ENCODE measurements at places on chromosomes 6 and 20.

DNA sequence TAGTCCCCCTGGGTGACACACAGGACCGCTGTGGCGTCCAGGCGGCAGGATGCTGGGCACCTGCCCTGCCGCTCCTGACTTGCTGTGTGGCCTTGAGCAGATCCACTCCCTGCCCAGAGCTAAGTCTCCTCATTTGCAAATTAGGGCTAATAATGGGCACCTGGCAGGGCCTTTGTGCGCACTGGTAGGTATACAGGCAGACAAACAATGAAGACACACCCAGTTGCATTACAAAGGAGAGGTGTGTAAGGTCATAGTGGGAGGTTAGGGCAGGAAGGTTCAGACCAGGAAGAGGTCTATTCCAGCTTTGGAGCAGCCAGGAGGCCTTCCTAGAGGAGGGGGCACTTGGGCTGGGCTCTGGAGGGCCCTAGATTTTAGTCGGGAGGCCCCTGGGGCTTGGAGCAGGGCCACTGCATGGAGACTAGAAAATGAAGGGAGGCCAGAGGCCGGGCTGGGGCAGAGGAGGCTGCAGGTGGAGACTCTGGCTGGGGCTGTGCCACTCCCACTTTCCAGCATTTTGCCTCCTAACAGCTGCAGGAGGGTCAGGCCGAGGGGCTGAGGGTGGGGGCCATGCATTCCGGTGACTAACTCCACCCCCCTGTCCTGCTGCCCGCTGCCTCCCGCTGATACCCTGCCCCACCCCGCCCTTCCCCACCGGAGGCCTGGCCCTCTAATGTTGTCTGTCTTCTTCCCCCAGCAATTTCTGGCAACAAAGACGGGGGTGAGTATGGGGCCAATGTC is 28.5 kb downstream of the MYH7B start:
- no peak for DNase-seq

- no peak for DNase-seq
These were observed 71.2 kb upstream of the PLCB4 start for GRCh38 chr20:8997701-8998117.

DNA sequence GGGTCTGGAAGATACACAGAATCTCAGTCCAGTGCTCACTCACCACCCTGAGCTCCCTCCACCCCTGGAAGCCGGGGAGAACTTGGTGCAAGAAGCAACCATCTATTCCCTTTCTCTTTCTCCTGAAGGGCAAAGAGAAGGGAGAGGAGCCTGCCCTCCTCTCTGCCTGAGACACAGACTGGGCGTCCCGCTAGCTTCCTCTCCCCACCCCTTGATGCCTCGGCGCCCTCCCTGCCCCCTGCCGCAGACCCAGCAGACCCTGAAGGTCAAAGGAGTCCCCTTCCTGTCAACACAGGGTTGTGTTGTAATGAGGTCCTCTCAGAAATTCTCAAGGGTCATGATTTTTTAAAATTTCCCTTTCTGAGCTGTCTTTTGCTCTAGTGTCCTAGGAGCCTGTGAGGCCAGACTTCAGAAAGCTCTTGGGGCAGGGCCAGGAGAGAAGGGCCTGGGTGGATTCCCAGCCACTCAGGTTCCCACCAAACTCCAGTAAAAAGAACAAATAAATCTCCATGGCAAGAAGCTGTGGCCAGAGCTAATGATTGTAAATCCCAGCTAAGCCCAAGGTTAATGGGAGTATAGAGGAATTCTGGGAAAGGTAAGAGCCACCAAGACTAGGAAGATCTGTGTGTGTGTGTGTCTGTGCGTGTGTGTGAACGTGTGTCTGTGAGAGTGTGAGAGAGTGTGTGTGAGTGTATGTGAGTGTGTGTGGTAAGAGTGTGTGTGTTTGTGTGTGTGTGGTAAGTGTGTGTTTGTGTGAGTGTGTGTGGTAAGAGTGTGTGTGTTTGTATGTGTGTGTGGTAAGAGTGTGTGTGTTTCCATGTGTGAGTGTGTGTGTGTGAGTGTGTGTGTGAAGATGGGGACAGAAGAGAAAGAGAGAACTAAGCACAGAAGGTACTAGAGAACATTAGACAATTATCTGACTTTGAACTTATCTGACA is 1.1 kb upstream of the JPH2 start:
- no peak for DNase-seq

DNA sequence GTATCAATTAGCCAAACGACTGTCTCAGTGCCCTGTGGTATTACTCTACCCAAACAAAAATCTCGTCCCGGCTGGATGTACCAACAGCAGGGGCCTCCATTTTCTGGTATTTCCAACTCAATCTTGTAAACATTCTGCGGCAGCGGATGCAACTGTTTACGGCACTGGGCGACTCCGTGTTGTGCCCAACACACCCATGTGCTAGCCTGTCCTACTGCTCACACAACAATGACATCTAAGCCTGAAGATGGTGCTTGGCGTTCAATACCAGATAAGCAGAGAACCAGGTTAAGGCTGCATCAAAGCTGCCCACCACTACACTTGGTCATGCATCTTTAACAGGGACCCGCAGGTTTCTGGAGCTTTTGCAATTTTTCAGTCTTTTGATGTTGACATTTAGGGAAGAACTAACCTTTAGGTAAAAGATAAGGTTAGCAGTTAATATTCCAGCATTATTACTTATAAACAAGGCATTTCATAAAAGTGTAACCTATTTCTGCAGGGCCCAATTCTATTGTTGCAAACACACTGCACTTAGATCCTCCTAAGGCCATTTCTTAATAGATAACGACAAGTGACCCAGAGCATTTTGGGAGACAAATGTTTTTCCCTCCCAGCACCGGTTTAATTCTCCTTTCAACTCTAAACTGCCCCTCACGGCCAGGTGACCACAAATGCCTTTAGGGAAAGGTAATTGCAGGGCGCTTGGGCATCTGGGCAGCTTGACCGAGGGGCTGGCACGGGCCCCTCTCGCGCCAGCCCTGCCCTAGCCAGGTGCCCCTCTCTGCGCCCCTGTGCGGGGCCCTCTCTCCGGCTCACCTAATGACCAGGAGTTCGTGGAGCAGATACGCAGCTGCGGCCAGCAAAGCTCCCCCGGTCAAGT is 945 bp downstream of the FAXC start:
- peak; percentile 3 for DNase-seq

DNA sequence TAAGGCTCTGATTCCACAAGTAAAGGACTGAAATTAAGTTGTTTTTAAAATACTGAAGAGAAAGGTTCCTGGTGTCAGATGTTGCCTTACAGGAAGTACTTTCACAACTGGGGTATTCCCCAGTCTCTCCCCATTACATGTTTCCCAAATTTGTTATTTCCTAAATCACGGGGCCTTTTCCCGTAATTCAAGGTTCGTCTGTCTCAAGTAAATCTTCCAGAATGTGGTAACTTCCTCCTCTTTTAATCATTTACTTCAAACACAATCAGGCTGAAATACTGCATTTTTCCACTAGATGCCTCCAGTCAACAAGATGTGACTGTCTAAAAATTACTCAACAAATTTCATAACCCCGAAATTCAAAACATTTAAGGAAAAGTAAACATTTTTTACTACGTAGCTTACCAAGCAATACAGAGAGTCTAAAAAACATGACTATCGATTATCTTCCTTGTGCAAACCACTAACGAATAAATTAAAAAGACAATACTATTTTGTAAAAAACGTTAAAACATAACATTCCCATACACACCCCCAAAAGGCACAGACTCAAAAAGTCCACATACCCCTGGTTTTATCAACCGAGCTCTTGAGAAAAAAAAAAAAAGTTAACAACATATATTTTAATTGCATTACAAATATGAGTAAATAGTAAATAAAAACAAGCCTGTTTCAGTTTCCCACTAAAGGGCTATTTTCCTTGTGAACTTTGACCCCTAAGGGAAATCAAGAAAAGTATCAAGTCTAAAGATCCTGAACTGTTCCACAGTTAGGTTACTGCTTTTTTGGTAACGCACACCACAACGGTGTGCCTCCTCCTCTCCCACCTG is 1.7 kb downstream of the SOD2 start:
- peak; percentile 25 for DNase-seq

DNA sequence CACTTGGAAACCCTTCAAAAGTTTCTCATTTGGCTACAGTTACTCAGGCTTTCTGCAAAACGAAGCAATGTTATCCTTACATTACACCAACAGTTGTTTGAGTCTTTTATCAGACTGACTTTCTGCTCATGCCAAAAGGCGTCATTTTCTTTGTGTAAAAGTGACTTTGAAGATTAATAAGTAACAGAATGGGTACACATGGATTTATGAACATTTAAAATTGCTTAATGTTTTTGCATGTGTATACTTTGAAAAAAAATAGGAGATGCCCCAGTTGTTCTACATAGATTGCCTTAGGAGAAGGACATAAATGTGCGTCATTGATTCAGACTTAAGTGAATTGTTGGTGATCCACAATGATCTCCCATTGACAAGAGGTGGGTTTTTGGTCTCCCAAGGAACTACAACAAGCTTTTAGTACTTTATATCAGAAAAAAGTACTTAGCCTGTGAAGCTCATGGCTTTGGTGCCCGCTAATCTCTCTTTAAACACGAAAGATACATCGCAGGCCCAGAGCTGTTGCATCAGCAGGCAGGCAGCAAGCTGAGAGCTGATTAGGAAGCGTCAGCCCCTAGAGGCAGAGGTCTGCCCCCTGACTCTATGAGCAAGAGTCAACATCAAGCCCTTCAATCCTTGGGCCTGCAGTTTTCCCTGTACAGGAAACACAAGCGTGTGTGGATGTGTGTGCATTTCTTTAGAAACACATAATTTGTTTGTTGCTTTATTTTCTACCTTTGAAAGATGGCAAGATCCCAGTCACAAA is 45.9 kb downstream of the SLC22A3 start:
- no peak for DNase-seq

GRCh38 chr6:166786704-166787293 is 159.7 kb upstream of the RPS6KA2 start:
- no peak for DNase-seq

DNA sequence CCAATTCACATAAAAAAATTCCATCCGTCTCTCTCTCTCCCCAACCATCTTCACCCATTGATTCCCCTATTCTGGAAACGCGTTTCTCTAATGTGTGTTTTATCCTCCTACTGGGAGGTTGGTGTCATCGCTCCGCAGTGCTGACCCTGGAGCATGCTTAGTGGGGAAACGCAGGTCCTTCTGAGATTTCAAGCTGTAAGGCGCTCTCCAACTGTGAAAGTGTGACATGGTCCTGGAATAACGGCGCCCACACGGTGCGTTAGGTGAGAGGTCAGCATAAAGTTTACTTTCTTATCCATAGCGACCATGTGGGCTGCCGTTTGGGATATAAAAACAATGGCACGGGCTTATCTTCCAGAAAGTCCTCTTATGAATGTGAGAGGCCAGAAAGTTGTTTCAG is 123.9 kb downstream of the WDR27 start:
- no peak for DNase-seq

DNA sequence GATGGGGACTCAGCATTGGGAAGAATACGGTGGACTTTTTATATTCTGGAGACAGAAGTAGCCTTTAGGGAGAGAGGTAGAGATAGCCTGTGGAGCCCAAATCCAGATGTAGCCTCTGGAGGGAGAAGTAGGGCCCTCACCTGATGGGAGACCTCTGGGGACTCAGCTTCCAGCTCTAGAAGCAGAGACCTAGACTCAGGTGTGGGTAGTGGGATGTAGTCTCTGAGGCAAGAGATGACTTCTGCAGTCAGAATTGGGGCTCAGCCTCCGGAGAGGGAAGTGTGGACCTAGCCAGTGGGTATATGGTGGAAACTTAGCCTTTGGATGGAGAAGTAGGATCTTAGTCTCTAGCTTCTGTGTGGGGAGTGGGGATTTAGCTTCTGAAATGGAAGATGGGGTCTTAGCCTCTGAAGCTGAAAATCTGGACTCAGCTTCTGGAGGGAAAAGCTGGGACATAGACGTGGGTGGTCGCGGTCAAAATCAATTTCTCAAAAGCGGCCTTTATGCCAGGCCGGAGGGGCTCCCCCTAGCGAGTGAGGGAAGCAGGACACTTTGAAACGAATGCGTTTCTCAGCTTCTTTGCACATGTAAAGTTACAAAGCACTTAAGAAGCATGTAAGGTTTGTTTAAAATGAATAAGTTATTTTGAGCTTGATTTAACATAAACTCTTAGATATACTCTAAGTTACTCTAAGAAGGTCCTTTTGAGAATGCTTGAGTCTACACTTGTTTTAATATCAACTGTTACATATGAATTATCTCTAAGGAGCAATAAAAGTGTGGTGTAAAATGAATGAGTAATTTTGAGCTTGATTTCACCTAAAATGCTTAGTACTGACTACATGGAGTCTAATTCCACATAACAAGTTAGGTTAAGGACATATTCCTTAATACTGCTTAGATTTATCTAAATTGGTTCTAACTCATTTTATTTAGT is 12.9 kb upstream of the ZNF343 start:
- DNase-seq: peak; percentile 26

DNA sequence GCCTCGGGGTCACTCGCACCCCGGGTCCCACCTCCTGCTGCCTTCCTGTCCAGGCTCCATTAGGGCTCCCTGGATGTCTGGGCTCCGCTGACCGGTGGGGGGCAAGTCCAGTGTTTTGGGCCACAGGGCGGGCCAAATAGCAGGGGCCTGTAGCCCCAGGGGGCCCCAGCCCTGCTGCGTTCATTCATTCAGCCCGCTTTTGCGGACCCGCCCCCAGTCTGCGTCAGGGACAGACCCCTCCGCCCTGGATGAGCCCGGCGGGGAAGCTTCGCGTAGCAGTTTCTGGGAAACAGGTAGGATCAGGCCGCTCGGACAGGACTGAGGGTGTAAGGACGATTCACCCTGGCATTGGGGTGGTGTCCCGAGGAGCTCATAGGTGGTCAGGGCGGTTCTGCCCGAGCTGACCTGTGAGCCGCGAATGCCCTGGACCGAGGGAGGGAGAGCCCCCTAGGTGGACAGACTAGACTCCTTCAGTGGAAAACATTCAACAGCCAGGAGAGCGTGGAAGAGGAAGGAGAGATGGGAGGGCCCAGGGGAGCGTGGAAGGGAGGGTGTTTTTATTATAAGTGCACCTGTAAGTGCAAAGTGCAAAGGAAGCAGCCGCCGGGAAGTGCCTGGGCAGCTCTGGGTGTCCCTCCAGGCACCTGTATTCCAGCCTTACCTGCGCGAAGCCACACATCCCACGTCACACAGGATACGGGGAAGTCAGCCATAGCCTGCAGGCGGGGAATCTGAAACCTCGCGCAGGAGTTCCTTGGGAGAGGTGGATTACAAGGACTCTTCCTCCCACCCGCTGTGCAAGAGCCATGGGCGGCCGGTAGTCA is 662 bp downstream of the ENTPD6 start:
- no peak for DNase-seq

DNA sequence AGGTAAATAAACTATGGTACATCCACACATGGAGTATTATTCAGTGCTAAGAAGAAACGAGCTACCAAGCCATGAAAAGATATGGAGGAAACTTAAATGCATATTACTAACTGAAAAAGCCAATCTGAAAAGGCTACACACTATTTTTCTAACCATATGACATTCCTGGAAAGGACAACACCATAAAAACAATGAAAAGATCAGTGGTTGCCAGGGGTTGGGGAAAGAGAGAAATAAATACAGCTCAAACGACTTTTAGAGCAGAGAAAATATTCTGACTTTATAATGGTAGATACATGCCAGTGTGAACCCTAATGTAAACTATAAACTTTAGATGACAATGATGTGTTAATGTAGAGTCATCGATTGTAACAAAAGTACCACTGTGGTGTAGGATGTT is 225.9 kb upstream of the BTBD3 start:
- DNase-seq: no peak

- DNase-seq: no peak
These were observed 62.0 kb upstream of the GATA5 start for GRCh38 chr20:62537649-62538292.

Data from NCI-H1694 treated with DMSO at 0.1 percent for 48 hours (cell line).